Uterine smooth muscle cell (primary cell): ENCODE measurements at places on chromosomes 16 and 17. TPM values are rescaled to one million over a fixed set of nuclear protein-coding genes. Genes with fewer than 3 reads are reported as not detected.

Gene ATP2A3
- 0.44 and 4.9 TPM in 2 replicates for total RNA-seq

Gene GPR179
- under 0.01 TPM in 1 of 2 replicates, not detected in the other for total RNA-seq

Gene BRICD5
- total RNA-seq = 1.7 and 4.9 TPM in 2 replicates

Gene TMEM100
- 0.12 and 1.4 TPM in 2 replicates for total RNA-seq

Gene AGRP
- not detected in 2 replicates for total RNA-seq

Gene GH1
- not detected in 2 replicates for total RNA-seq

Gene IL4R
- 15.2 and 15.5 TPM in 2 replicates for total RNA-seq

Gene IL17C
- total RNA-seq = 0.12 TPM in 1 of 2 replicates, not detected in the other

Gene ADORA2B
- total RNA-seq = 13.6 and 15.7 TPM in 2 replicates

Gene SLC46A1
- total RNA-seq = 3.1 and 5.5 TPM in 2 replicates

Gene HSD11B2
- total RNA-seq = 0.37 TPM in 1 of 2 replicates, not detected in the other

Gene TBX2
- total RNA-seq = 21.0 and 46.5 TPM in 2 replicates

Gene SALL1
- 3.9 and 6.0 TPM in 2 replicates for total RNA-seq

Gene CRHR1
- not detected in 2 replicates for total RNA-seq
